ENCODE measurements at places on chromosomes 4 and X.

- no peak for DNase-seq
Measured at GRCh38 chrX:108270739-108271396, 167.4 kb downstream of the COL4A6 start.

DNA sequence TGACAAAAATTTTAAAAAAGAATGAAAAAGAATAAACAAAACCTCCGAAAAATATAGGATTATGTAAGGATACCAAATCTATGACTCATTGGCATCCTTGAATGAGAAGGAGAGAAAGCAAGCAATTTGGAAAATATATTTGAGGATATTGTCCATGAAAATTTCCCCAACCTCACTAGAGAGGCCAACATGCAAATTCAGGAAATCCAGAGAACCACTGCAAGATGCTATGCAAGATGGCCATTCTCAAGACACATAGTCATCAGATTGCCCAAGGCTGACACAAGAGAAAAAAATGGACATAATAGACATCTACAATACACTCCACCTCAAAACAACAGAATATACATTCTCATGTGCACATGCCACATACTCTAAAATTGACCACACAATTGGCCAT lies 135.9 kb upstream of the SPANXB1 start:
- DNase-seq = no peak

- no peak for DNase-seq
Measured at GRCh38 chr4:140331245-140331644, 42.2 kb upstream of the SCOC start.

DNA sequence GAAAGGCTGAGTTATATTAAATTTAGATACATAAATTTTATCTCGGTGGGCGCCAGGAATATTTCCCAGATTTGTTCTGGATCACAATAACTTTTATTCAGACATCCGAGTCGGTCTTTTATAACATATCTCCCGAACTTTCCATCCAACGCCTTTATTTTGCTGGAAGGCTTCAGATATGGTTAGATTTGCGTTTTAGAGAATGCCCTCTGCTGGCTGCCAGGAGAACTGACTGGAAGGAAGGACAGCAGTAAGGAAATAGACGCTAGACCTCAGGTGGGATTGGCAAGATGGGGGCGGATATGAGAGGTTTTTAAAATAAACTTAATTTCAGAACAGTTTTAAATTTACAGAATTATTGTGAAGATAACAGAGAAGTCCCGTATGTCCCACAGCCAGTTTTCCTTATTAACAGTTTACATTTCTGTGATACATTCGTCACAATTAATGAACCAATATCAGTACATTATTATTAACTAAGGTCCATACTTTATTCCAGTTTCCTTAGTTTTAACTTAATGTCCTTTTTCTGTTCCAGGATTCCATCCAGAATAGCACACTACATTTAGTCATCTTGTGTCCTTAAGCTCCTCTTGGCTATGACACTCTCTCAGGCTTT lies 4.6 kb upstream of the KANTR start:
- peak; percentile 47 for DNase-seq

GRCh38 chr4:16259241-16259888 lies 33.1 kb upstream of the TAPT1 start:
- no peak for DNase-seq

DNA sequence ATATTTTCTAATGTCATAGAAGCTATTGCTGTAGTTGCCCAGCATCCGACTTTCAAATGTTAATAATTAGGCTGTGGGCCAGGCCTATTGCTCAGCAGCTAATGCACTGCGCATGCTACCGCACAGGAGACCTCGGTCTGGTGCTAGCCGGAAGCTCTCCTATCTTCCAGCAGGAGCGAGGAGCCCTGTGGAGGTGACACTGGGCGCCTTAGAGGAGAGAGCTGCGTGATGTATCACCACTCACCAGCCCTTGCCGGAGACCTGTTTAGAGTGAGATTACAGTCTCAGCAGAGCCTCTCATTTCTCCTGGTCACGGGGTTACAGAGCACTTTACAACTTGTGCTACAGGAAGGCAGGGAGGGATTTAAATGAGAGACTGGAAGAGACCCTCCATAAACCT lies 31.1 kb upstream of the MID1IP1 start:
- peak; percentile 84 for DNase-seq

- no peak for DNase-seq
Measured at GRCh38 chr4:3765271-3766035, 732 bp upstream of the ADRA2C start.

GRCh38 chr4:180827232-180828009 lies 1415.8 kb upstream of the TENM3 start:
- peak; percentile 31 for DNase-seq

GRCh38 chrX:13764281-13764680 lies 29.7 kb downstream of the OFD1 start:
- no peak for DNase-seq

- DNase-seq = peak; percentile 21
Measured at GRCh38 chr4:185424905-185425646, 688 bp downstream of the UFSP2 start.

- DNase-seq = no peak
Measured at GRCh38 chrX:31355206-31355955, 283.5 kb upstream of the FTHL17 start.

DNA sequence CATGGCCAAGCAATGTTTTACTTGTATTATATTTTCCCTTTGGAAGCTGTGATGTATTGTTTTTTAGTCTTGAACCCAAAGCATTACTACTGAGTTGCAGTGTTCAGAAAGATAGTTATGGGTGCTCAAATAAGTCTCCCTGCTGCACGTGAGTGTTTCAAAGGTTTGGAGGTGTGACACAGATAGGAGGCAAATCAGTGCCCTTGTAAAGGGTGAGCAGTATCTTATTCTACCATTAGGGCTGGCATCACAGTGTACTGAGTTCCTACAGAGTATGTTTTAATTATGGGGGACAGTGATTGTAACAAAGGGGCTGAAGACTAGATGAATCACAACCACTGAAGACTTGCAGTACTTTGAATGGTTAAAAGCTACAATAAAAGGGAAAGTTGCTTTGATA lies 38.3 kb downstream of the NOCT start:
- no peak for DNase-seq
